ENCODE measurements at places on chromosomes 2 and 18. TPM values are rescaled to one million over a fixed set of nuclear protein-coding genes. Genes with fewer than 3 reads are reported as not detected.

Gene DCC
- total RNA-seq: under 0.01 TPM

DNA sequence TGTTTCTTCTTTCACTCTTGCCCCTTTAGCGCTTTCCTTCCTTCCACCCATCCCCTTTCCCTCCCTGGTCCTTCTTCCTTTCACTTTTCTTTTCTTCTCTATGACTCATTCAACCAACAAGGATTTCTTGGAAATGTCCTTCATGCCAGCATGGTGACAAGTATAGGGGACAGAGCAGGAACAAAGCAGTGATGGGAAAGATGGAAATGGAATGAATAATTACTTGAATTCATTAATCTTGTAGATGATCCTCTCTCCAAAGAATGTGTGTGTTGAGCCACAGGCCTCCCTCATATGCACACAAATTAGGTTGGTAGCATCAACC lies 1.5 kb downstream of the VAMP5 start:
- no peak for DNase-seq
- H3K4me3 ChIP-seq: peak overlapping the region; percentile 78
- H3K36me3 ChIP-seq: no peaks in the 10 kb centered on the region

DNA sequence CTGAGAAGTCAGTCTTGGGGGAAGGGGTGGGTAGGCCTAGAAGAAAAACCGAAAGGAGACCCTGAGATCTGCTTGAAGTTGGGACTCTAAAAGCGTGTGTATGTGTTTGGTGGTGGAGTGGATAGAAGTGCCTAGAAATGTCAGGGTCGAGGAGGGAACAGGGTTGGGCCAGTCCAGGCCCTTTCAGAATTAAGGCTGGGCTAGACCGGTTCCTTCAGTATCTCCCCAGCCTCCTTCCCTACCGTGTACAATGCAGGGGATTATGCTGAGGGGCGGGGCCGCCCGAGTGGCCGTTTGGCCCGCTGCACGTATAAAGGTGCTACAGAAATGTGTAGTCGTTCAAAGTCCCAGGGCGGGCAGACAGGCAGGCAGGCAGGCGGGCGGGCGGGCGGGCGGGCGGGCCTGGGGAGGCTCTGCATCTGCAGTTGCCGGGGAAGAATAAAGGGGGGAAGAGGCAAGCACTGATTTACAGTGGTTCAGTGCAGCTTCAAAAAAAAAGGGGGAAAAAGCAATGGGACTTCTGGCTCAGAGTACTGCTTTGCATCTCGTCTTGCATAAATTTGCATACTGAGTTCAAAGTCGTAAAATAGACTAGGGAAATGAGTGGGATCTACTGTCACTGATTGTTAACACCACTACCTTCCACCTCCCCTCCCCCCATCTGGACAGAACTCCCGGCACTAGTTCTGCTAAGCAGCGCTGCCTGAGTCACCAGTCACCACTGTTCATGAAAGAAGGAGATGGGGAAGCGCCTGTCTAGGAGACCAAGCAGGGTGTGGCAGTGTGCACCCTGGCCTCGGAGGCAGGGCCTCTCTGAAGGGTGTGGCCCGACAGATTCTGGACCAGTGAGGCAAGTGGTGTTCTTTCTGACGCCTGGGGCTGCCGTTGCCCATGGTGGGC lies 3.6 kb downstream of the IGFBP2 start:
- no peaks in the 10 kb centered on the region for H3K27me3 ChIP-seq
- peak overlapping the region; percentile 75 for H3K4me3 ChIP-seq
- H3K4me1 ChIP-seq: no peaks in the 10 kb centered on the region

DNA sequence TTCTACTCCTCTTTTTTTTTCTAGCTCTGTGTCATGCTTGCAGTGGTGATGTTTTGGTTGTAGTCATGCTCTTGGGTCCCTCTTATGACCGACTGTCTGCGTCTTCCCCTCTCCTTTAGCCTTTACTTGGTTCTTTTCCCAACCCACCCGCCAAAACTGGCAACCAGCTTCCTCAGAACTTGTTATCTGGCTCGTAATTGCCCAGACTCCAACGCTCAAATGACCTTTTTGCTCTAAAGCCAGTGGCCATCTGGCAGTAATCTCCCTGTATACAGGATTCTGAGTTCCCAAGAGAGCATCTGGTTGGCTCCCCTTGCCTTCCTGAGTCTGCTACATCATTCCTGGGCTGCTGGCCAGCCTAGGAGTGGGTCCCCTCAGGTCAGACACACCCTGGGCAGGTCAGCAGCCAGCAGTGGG lies 147.2 kb downstream of the MGAT5 start:
- no peaks in the 10 kb centered on the region for H3K27me3 ChIP-seq
- H3K27ac ChIP-seq: peak overlapping the region; percentile 77
- no peaks in the 10 kb centered on the region for H3K4me1 ChIP-seq
- no peak overlapping the region for H3K4me3 ChIP-seq
- no peaks in the 10 kb centered on the region for H3K36me3 ChIP-seq

Gene APCDD1
- total RNA-seq: 38.8 TPM

Gene SPATA3
- total RNA-seq: not detected

GRCh38 chr18:76578571-76579300 lies 83.7 kb upstream of the ZNF516 start:
- no peak for DNase-seq
- H3K27me3 ChIP-seq: no peaks in the 10 kb centered on the region
- no peaks in the 10 kb centered on the region for H3K4me1 ChIP-seq
- no peak overlapping the region for H3K27ac ChIP-seq
- H3K4me3 ChIP-seq: no peak overlapping the region

Gene GALNT14
- 4.1 TPM for total RNA-seq

GRCh38 chr18:54679318-54680149 lies 88.5 kb downstream of the DYNAP start:
- no peak overlapping the region for H3K27ac ChIP-seq
- no peaks in the 10 kb centered on the region for H3K4me1 ChIP-seq
- DNase-seq: no peak
- no peak overlapping the region for H3K4me3 ChIP-seq

DNA sequence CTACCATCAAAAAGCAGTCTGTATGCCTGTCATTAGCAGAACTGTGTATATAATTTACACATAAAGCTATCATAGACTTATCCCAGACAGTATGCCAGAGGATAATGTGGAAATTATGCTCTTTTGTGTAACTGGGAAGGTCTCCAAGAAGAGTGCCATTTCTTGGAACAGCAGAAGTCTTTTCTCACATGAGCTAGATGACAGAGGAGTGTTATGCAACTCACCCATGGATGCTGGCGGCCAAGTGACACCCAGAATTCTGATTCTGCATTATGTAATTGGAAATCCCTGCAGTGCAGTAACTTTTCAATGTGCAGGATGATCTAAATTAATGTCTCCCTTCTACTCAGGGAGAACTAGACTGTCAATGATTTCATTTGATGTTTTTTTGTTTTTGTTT lies 160.0 kb downstream of the UBE2E3 start:
- no peaks in the 10 kb centered on the region for H3K36me3 ChIP-seq
- no peaks in the 10 kb centered on the region for H3K27me3 ChIP-seq
- no peaks in the 10 kb centered on the region for H3K4me1 ChIP-seq
- no peak overlapping the region for H3K27ac ChIP-seq

Gene UXS1
- 38.1 TPM for total RNA-seq

Gene CDH2
- total RNA-seq: 0.33 TPM

Gene RAB17
- not detected for total RNA-seq

DNA sequence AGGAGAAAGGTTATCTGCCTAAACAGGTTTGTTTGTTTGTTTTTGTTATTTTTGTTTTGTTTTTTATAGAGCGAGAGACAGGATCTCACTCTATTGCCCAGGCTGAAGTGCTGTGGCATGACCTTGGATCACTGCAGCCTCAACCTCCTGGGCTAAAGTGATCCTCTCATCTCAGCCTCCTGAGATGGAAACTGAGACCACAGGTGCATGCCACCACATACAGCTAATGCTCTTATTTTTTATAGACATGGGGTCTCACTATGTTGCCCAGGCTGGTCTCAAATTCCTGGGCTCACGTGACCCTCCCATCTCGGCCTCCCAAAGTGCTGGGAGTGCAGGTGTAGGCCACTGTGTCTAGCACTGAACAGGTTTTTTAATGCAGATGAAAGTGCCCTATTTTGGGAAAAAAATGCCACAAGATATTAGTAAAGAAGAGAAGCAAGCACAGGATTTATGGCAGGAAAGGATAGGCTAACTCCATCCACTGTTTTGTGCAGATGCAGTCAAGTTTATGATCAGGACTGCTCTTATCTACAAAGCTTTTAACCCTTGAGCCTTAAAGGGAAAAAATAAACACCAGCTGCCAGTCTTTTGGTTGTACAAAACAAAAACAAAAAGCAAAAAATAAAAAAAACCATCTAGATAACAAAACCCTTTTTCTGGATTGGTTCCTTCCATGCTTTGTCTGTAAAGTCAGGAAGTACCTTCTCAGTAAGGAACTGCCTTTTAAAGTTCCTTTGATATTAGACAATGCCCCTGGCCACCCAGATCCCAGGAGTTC lies 29.4 kb downstream of the MAP4K3 start:
- H3K36me3 ChIP-seq: no peaks in the 10 kb centered on the region
- no peaks in the 10 kb centered on the region for H3K27me3 ChIP-seq
- DNase-seq: no peak
- no peak overlapping the region for H3K27ac ChIP-seq
- H3K4me1 ChIP-seq: peaks cover 6% of the 10 kb centered on the region

- DNase-seq: no peak
- H3K36me3 ChIP-seq: no peaks in the 10 kb centered on the region
- H3K27me3 ChIP-seq: no peaks in the 10 kb centered on the region
- H3K4me1 ChIP-seq: no peaks in the 10 kb centered on the region
Observed at GRCh38 chr2:110679337-110679707, 1.5 kb upstream of the BUB1 start.

- H3K4me3 ChIP-seq: no peak overlapping the region
- no peak overlapping the region for H3K27ac ChIP-seq
- DNase-seq: no peak
- no peaks in the 10 kb centered on the region for H3K4me1 ChIP-seq
- no peaks in the 10 kb centered on the region for H3K36me3 ChIP-seq
Observed at GRCh38 chr2:70412294-70413070, 110.6 kb upstream of the FAM136A start.

DNA sequence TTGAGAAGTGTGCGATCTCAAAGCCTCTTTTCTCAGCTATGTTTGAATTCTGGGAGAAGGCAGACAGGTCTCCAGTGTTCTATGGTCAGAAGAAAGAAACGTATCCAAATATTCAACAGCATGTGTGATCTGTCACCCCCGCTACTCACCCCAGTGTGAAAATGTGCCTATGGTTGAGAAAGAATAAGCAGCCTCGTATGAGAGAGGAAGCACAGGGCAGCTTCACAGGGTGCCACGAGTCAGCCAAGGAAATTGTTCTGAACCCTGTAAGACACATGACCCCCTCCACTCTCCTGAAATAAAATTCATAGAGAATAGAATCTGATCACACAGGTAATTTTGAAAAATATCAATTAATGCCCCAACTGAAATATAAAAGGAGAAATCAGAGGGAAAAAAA lies 8.0 kb upstream of the SF3B1 start:
- no peaks in the 10 kb centered on the region for H3K36me3 ChIP-seq
- H3K4me3 ChIP-seq: no peak overlapping the region
- H3K27me3 ChIP-seq: no peaks in the 10 kb centered on the region
- H3K27ac ChIP-seq: no peak overlapping the region
- no peaks in the 10 kb centered on the region for H3K4me1 ChIP-seq

Data from breast epithelium (tissue), 4 donors.